Stimulated activated CD8-positive, alpha-beta memory T cell treated with anti-CD3 and anti-CD28 coated beads, Interleukin-12 subunit alpha, Interleukin-12 subunit beta, amount 100 ng/mL, for 4 hours (primary cell): ENCODE measurements at places on chromosomes 16 and 17.

GRCh38 chr17:45828582-45829133, 16.0 kb upstream of the SPPL2C start:
- DNase-seq, result no peak

- no peak for DNase-seq
Measured at GRCh38 chr17:67862614-67863217, 37.4 kb downstream of the BPTF start.

DNA sequence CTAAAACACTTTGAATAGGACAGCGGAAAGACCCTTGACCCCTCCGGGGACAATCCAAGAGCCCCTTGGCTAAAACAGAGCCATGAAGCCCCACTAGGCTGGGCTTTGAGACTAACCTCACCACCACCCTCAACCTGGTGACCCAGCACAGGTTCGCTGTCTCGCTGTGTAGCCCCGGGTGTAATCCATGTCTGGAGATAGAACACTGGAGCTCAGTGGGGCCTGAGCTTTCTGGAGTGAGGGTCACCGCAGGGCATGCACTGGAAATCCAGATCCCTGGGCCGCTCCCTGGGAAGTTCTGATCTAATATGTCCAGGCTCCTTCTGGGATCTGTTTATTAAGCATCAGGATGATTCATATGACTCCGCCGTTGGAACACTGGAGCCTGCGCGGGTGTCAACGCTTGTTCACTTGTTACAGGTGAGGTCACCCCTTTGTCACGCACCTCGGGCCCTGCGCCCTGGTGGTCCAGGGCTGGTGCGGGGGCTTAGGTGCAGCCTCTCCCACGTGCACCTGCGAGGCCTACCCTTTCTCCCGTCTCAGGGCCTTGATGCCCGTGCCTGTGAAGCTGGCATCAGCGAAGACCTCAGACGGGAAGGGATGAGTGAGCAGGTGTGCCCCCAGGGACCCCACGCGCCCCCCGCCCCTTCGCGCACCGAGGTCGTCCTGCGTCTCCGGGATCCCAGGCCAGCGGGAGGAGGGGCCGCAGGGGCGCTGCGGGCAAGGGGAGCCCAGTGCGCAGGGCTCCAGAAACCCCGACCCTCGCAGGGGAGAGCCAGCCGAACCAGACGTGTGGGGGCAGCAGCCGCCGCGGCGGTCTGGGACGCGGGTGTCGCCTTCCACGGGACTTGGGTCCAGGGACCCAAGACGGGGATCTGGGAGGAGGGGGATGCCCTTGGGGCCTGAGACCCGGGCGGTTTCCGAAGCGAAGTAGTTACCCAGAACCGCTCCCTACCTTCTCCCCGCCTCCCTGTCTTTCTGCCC, 224.1 kb upstream of the FOXF1 start:
- no peak for DNase-seq

GRCh38 chr17:81482673-81483072, 29.9 kb downstream of the ACTG1 start:
- DNase-seq, result no peak

DNA sequence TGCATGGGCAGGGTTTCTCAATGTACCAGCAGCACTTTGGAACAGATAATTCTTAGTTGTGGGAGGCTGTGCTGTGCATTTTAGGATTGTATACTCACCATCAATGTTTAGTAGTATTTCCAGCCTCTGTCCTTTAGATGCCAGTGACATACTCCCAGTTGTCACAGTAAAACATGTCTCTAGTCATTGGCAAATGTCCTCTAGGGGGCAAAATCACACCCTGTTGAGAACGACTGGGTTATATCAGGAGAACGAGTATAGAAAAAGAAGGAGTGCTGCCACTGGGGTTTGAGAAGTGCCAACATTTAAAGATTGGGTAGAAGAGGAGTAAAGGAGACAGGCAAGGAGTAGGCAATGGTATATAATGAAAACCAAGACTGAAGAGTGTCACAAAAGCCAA, 37.9 kb upstream of the SMIM36 start:
- no peak for DNase-seq

GRCh38 chr16:11298143-11298900, 17.2 kb upstream of the PRM1 start:
- no peak for DNase-seq

GRCh38 chr16:86410081-86410480, 100.2 kb upstream of the FOXF1 start:
- no peak for DNase-seq

DNA sequence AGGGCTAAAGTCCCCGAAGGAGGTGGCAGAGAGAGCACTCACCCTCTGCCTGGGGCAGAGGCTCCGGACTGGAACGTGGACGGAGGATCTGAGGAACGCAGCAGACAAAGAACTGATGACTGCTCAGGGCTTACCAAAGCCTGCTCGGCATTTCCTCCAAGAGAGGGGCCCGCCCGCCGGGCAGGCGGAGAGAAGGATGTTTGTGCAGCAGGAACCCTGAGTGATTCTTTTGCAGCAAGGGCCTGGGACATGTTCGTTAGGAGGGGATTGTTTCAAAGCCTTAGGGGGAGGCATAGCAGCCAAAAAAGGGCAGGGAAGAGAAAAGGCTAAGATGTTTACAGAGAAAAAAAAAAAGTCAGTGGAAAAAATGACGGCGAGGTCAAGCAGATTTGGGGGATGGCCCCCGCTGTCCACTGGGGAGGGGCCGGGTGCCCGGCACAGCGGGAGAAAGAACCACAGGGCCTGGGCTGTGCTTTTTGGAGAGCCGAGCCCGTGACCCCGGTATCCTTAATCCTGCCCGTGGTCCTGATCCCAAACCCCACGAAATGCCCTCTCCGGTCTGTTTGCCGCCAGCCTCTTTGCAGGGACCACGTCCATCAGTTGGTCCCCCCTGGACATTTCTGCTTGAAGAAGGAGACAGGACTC, 129.3 kb downstream of the NTN1 start:
- DNase-seq, result no peak

GRCh38 chr17:50919321-50920040, 53.3 kb upstream of the TOB1 start:
- peak; percentile 59 for DNase-seq

DNA sequence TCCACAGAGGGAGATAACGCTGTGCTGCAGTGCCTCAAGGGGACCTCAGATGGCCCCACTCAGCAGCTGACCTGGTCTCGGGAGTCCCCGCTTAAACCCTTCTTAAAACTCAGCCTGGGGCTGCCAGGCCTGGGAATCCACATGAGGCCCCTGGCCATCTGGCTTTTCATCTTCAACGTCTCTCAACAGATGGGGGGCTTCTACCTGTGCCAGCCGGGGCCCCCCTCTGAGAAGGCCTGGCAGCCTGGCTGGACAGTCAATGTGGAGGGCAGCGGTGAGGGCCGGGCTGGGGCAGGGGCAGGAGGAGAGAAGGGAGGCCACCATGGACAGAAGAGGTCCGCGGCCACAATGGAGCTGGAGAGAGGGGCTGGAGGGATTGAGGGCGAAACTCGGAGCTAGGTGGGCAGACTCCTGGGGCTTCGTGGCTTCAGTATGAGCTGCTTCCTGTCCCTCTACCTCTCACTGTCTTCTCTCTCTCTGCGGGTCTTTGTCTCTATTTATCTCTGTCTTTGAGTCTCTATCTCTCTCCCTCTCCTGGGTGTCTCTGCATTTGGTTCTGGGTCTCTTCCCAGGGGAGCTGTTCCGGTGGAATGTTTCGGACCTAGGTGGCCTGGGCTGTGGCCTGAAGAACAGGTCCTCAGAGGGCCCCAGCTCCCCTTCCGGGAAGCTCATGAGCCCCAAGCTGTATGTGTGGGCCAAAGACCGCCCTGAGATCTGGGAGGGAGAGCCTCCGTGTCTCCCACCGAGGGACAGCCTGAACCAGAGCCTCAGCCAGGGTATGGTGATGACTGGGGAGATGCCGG, 769 bp downstream of the CD19 start:
- DNase-seq, result no peak

DNA sequence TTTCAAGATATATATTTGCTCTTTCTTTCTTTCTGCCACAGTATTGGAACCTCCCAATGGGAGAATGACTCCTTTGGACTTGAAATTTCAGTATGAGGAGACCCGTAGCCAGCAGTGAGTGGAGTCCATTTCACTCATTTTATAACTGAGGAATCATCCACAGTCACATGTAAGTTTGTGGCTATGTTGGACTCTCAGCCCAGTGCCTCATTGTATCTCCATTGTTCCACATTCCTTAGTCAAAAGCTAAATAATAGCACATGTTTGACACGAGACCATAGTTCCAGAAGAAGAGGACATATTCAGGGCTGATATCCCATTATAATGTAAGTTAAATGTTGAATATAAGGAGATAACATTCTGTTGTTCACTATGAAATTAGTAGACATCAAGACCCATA, 12.7 kb upstream of the SPAG9 start:
- DNase-seq, result no peak

GRCh38 chr16:15741207-15741871, 91.3 kb downstream of the NDE1 start:
- DNase-seq, result no peak

DNA sequence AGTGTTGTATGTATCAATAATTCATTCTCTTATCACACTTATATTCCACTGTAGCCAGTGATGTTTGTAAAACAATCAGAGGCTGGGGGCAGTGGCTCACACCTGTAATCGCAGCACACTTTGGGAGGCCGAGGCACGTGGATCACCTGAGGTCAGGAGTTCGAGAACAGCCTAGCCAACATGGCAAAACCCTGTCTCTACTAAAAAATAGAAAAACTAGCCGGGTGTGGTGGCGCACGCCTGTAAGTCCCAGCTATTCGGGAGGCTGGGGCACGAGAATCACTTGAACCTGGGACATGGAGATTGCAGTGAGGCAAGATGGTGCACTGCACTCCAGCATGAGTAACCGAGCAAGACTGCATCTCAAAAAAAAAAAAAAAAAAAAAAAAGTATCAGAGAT, 217.0 kb downstream of the CPPED1 start:
- DNase-seq, result no peak

- DNase-seq, result no peak
Measured at GRCh38 chr17:76827736-76828135, 40.5 kb upstream of the MGAT5B start.

DNA sequence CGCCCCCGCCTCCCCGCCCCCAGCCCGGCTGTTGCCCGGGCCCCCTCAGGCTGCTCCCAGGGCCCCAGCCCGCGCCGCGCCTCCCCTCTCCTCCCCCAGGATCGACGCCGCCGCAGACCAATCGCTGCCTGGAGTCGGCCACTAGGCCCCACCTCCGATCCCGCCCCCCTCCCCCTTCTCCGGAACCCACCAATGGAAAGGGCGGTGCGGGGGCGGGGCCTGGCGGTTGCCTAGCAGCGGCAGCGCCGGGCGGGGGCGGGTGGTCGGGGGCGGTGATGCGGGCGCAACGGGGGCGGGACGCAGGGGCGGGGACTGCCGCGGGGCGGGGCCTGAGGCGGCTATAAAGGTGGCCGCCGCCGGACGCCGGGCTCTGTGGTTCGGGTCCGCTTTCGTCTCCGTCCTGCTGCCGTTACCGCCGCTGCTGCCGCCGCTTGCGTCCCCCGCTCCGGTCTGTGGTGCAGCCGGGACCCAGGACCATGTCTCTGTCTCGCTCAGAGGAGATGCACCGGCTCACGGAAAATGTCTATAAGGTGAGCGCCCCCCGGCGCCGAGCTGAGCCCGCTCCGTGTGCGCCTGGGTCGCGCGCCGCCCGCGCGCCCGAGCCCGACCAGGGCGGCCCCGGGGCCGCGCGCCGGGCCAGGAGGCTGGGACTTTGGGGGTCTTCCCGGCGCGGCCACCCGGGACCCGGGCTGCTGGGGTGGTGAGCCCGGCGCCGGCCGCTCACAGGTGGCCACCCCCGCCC, at the start of gene BAIAP2:
TSS of gene BAIAP2 (plus strand) at position 373 of the 742 bp plus-strand sequence. CDS start at position 477, 104 bp downstream.
- DNase-seq, result peak; percentile 94

DNA sequence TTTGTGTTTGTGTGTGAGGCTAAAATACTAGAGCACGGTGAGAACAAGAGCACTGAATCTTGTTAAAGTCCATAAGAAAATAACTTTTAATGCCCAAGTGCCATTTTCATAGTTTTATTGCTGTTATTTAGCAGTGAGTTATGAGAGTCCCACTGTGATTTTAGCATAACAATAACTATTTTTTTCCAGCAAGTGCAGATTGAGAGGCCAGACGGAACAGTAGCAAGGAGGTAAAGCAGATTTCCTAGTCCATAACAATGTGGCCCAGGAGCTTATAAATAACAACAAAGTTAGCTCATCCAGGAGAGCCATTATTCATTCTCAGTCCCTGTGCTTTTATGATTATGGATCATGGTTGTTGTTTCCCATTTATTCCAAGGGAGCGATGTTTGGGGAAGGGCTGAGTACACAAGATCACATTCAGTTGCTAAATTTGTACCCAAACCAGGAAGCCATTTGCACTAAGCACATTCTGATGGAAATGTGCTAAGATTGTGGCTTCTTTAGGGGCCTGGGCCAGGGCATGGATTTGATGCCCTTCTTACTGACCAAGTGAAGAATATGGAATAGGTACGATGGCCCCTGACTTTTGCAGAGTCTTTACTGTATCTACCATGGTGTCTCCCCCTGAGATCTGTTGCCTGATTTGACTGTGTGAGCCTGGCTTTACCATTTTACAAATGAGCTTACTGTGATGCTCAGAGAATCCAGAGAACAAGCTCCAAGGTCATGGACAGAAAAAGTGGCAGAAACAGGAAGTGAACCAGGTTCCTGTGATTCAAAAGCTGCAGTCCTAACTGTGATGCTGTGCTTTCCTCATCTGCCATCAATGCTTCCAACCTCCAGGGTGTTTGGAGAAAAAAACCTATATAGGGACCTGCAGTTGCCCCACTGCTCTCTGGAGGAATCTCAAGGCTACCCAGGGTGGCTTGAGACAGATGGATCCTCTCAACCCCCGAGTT, 204.7 kb upstream of the HSBP1 start:
- no peak for DNase-seq

DNA sequence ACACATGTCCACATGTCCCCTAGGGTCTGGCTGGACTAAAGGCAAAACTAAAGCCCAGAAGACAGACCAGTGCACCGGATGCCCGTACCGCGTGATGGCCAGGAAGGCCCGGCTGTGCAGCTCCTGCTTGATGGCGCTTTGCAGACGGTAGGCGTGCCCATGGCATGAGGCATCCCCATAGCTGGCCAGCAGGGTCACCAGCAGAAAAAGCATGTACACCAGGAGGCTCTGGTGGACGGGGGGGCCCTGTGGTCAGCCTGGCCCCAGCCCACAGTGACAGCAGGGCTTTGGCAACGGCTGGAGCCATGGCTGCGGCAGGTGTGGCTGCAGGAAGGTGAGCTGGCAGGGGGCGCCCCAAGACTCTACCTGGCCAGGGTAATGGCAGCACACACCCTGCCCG, 42.8 kb downstream of the PKD1 start:
- no peak for DNase-seq

DNA sequence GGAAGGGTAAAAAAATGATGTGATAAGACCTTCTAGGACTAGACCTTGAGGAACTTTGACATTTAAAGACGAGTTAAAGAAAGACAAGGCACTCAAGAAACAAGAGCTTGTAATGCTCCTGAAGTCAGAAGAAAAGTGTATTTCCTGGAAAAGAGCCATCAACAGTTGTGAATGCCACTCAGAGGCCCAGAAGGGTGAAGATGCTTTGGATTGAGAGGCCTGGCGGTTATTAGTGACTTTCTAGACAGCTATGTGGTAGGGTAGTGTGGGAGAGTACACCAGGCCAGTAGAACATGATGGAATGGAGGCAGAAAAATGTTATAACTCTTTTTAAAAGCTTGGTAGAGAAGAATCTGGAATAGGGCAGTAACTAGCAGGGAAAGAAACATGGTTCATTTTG, 34.1 kb upstream of the ANKFN1 start:
- no peak for DNase-seq

- DNase-seq, result no peak
Measured at GRCh38 chr17:58693208-58693607, 806 bp downstream of the RAD51C start.

- DNase-seq, result no peak
Measured at GRCh38 chr17:19900809-19901208, 33.1 kb upstream of the ULK2 start.
